Stimulated activated CD8-positive, alpha-beta memory T cell treated with anti-CD3 and anti-CD28 coated beads, Interleukin-7, amount 100 ng/mL, for 4 hours (primary cell): ENCODE measurements at places on chromosomes 5 and 9.

DNA sequence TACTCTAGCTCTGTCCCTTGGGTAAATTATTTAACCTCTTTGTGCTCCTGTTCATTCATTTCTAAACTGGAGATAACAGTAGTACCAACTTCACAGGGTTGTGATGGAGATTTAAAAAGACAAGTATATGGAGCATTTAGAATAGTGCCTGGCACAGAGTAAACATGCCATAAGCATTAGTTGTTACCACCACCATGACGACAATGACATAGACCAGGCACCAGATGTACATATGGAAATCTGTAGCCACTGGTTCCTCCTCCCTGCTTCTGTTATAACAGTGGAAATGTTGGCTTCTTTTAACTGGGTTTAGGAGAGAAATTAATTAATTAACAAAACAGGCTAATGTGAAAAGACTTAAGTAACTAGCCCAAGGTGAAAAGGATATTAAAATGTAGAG lies 217.5 kb downstream of the DENND1A start:
- DNase-seq = no peak

DNA sequence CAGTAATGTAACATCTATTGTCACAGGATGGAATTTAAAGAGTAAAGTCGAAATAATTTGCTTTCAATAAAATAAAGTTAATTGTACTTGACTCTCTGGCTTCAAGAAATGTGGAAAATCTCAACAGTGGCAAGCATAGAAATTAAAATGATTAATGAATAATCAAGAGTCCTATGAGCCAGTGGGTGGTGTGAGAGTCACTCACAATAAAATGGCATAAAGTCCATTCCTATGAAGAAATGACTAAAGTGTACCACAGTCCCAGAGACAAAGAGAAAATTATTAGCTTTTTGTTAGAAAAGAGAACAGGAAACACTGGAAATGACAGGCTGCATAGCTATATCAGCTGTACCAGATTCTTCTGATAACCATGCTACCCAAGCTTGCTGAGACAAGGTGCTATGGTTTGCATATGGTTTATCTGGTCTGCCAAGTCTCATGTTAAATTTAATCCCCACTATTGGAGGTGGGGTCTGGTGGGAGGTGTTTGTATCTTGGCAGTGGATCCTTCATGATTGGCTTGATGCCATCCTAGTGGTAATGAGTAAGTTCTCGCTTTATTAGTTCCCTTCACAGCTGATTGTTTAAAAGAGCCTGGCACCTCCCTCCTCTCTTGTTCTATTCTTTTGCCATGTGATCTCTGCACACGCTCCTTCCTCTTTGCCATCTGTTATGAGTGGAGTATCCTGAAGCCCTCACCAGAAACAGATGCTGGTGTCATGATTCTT lies 647.7 kb upstream of the ITGA1 start:
- DNase-seq = no peak

DNA sequence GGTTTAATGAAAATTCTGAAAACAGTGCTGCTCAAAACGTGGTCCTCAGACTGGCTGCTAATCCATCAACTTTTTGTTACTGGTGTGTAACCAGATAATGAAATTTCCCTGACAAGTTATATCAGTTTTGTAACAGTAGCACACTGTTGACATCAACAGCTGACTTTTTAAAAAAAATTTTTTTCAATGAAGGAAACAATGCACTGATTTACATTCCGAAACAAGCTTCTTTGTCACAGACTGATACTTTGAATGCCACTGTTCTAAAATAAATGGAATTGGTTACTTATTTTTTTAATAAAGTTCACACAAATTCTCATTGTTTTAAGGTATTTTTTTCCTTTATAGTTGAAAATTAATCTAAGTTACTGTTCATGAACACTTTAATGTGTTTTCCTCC lies 169.1 kb downstream of the NIPBL start:
- no peak for DNase-seq

DNA sequence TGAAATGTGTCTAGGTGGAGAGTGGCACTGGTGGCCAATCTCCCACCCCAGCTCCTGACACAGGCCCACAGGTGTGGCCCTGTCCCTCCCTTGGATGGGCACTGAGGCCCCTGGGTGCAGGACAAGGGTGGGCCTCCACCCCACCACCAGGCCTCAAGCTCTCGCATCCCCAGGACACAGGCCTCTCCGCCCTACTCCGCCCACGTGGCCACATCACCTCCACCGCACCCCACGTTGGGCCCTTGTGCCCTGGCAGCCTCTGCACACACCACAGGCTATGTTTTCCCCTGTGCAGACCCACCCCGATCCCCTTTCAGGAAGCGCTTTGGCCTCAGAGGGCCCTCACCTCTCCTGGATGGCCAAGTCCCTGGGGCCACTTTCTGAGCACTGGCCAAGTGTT lies 54.7 kb downstream of the SECISBP2 start:
- no peak for DNase-seq

DNA sequence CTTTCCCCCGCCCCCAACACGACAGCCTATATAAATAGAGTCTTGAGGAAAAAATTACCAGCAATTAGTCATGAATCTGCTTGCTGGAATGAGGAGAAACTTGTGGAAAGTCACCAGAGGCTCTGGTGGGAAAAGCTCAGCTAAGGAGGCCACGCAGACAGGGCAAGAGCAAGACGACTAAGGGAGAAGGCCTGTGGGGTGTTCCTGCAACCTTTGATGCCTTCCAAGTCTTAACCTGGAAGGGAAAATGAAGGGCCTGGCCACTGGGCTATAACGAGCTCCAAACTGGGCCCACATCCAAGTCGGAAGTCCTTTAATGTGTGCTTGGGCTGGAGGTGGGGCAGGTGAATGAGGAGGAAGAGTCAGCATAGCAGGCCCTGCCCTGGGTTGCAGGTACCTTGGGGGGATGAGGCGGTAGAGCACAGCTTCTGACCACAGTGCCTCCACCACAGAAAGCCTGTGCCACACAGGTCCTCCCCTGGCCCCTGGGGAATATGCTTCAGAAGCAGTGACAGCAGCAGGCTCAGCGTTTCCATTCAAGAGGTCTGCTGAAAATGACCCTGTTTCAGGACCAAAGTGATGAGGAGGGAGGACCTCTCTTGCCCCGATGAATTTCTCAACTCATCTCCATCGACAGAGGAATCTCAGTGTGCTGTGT lies 92.8 kb upstream of the LRRTM2 start:
- DNase-seq = no peak

DNA sequence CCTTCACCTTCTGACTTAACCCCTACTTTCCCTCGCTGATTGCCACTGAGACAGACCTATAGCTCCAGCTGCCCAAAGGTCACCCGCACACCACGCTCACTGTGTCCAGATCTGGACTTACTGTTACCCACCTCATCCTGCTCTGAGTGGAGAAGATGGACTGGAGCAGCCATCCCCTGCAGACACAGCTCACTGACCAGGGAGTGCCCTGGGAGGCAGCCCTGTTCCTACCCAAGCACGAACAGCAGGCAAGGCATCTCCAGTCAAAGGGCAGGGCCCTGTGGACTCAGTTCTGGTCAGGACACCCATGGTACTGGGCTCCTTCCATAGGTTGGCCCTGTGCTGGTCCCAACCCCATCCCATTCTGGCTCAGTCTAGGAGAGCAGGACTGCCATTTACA lies 9.5 kb upstream of the BARX1 start:
- no peak for DNase-seq

- DNase-seq = no peak
These were observed 13.2 kb downstream of the TUT7 start for GRCh38 chr9:86341007-86341491.

- DNase-seq = no peak
These were observed 584 bp upstream of the ARID3C start for GRCh38 chr9:34629491-34629808.

- DNase-seq = no peak
These were observed 3.3 kb upstream of the FBXW11 start for GRCh38 chr5:172009536-172010270.

- no peak for DNase-seq
These were observed 9.8 kb upstream of the IRF1 start for GRCh38 chr5:132500244-132500930.

- no peak for DNase-seq
These were observed 96.7 kb downstream of the SAXO1 start for GRCh38 chr9:18936094-18936871.

GRCh38 chr5:109421956-109422355 lies 12.2 kb upstream of the PJA2 start:
- DNase-seq = no peak

DNA sequence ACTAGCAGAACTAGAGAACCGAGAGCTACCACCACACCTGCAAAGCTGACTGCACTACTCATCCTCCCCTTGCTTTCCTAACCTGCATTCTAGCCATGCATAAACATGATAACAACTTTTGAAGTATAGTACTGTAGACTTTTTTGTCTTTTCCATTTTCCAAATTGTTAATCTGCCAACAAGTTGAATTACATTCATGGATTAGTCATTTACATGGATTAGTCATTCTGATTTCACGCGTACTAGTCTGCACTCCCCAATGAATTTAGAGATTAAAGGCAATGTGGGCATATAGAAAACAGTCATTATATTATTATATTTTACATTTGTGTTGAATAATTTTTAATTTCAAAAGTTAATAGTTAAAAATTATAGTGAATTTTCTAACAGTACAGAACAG lies 81.4 kb downstream of the EDIL3 start:
- no peak for DNase-seq

DNA sequence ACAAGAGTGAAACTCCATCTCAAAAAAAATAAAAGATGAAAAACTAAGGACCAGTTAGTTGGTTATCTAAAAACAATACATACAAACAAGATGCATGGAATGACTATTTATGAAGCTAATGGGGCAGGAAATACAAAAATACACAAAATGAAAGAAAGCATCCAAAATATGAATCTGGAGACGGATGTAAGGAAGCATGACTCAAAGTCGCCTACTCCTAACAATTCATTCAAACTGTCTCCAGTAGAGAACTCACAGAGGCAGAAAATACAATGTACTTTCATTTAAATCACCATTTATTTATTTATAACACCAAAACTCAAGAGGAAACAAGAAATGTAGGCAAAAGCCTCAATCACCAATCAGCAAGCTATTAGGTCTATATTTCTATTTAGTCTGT lies 68.4 kb downstream of the SCAI start:
- DNase-seq = no peak

DNA sequence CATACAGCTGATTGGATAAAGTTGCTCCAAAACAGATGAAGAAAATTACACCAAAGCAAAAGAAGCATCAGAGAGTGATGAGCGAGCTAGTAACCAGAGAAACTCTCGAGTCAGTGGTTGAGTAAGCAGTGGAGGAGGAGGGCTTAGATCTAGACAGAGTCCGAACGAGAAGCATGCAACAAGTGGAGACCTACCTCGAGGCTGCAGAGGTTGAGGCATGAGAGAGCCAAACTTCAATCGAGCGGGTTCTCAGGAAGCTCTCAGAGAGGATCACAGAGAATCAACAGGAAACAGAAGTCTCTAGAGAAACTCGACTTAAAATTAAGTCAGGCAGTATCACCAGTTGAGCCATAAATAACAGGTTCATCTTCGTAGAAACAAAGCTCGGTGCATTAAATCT lies 6.1 kb downstream of the RUSC2 start:
- no peak for DNase-seq

GRCh38 chr9:4420351-4420750 lies 69.9 kb upstream of the SLC1A1 start:
- DNase-seq = no peak

DNA sequence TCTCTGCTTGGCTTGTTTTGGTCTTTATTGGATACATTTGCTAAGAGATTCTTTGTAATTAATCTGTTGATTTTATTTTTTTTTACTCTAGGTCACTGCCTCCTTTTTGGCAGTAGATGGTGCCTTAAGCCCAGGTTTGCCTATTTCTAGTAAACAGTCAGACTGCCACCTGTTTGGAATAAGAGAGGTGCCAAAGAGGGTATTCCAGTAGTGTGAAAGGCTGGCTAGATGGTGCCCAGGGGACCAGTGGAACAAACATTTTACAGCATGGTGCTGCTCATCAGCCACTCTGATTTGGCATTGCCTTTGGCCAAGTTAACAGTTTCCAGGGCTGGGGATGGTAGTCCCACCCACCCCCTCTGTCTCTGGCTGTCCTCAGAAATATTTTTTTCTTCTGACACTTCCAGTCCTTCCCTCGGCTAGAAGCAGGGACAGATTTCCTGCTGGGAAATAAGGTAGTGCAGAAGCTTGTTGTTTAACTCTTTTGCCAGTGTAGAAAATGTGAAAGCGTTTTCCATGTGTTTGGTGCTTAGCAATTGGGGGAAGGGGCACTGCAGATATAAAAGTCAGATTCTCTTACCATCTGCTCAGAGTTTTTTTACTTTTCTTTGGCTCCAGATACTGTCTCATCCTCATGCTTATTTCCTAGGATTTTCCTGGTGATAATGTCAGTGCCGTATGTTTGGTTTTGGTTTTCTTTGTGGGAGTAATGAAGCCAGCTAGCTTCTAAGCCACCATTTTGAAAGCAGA lies 36.6 kb upstream of the FBXL7 start:
- DNase-seq = no peak

DNA sequence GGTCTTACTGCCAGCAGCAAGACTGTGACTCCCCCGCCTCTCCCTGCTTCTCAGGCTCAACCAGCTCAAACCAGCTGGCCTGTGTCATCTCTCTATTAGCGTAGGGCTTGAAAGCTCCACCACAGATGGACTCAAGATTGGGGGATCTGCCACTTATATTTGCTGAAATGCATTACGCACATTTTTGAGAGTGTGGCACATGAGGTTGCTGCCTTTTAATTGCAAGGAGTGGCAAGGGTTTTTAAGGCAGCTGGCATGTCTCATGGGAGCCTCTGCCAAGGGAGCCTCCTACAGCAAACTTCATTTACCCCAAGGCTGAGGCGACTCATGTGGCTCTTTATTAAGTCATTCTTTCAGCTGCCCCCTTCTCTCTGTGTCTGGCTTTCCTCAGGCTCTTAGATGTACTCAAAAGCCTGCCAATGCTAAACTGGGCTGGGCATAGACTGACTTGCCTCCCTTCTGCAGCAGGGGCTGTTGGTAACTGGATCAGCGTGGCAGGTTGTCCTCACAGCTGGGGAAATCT lies 219.3 kb downstream of the SMARCA2 start:
- DNase-seq = no peak

GRCh38 chr5:171623551-171624097 lies 162.0 kb upstream of the SMIM23 start:
- no peak for DNase-seq

GRCh38 chr5:69451941-69452647 lies 37.2 kb downstream of the MARVELD2 start:
- no peak for DNase-seq

DNA sequence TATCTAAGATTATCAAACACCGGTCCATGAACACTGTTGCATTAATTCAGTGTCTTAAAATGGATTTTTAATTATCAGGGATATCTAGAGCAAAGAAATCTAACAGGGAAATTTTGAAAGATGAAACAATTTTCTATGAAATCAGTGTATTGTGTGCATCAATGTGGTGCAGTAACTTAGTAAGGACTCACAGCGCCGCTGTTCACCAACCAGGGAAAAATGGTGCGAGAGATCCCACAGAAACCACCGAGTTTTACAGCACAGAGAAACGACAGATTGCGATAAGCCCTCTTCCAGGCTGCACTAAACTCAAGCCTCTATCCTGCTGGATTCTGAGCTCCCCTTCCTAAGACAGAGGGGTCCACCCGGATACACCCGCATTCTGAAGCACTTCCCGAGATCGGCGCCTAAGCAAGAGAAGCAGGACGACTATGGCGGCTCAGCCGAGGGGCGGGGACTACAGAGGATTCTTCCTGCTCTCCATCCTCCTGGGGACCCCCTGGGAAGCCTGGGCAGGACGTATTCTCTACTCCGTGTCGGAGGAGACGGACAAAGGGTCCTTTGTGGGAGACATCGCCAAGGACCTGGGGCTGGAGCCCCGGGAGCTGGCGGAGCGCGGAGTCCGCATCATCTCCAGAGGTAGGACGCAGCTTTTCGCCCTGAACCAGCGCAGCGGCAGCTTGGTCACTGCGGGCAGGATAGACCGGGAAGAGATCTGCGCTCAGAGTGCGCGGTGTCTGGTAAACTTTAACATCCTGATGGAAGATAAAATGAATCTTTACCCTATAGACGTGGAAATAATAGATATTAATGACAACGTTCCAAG lies at the start of gene PCDHGA7:
TSS of gene PCDHGA7 (plus strand) at position 274 of the 826 bp plus-strand sequence. CDS start at position 432, 158 bp downstream.
- no peak for DNase-seq
